ENCODE measurements at places on chromosomes 1 and 21.
A peak's percentile ranks its signal among the peaks of the same experiment; 100 is the strongest.

GRCh38 chr1:197683895-197684553, 91.3 kb downstream of the DENND1B start:
- no peaks in the 10 kb centered on the region for H3K27me3 ChIP-seq
- DNase-seq, result no peak
- H3K27ac ChIP-seq, result no peak overlapping the region
- no peaks in the 10 kb centered on the region for H3K36me3 ChIP-seq

GRCh38 chr21:38807441-38807871, 1.7 kb downstream of the ETS2 start:
- peak overlapping the region; percentile 97 for H3K27ac ChIP-seq
- peak overlapping the region; percentile 84 for H3K4me3 ChIP-seq
- no peaks in the 10 kb centered on the region for H3K27me3 ChIP-seq
- no peak for DNase-seq
- peaks cover 28% of the 10 kb centered on the region for H3K36me3 ChIP-seq
- H3K4me1 ChIP-seq, result peaks cover 50% of the 10 kb centered on the region

DNA sequence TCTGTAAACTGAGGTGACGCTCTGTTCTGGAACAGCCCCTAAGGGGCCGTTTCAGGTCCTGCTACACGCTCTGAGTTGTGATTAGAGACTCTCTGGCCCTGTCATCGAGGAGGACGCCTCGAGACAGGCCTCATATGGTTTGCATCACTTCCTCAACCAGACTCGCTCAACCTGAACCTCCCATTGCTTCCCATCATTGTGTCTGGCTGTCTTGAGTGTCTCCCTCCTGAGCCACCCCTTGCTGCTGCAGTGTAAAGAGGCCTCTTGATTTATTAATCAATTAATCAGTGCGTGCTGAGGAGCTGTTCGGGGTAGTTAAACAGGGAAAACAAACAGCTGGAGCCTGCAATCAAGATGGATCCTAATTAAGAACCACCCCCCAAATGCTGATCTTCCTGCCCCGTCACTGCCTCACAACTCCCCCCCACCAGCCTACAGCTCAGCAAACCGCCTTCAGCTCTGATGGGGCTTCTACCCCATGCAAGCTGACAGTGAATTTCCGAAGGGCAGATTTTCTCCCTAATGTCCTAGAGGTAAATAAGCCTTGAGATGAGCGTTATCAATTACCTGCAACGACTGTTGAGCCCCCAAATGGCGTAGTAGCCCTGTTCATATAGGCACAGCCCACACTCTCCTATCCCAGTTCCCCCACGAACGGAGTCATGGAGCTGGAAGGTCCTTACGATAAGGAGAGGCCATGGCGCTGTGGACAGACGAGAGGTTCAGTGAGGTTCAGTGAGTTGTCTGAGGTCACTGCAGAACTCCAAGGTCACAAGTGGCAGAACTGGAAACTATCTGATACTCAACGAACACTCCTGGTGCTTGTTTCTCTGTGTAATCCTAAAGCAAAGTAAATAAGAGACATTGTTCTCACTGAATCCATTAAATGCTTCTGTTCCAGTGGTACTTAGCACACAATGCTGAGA, 210.6 kb downstream of the KIF26B start:
- no peaks in the 10 kb centered on the region for H3K36me3 ChIP-seq
- no peaks in the 10 kb centered on the region for H3K27me3 ChIP-seq
- H3K4me3 ChIP-seq, result no peak overlapping the region
- DNase-seq, result no peak

GRCh38 chr1:62800825-62801306, 16.9 kb downstream of the ATG4C start:
- no peaks in the 10 kb centered on the region for H3K36me3 ChIP-seq
- no peak overlapping the region for H3K27ac ChIP-seq
- no peak overlapping the region for H3K4me3 ChIP-seq
- DNase-seq, result no peak

GRCh38 chr1:86200901-86201300, 44.3 kb upstream of the COL24A1 start:
- H3K36me3 ChIP-seq, result no peaks in the 10 kb centered on the region
- H3K4me1 ChIP-seq, result no peaks in the 10 kb centered on the region
- no peak for DNase-seq
- H3K27me3 ChIP-seq, result no peaks in the 10 kb centered on the region
- H3K27ac ChIP-seq, result no peak overlapping the region

- H3K27ac ChIP-seq, result no peak overlapping the region
- H3K27me3 ChIP-seq, result no peaks in the 10 kb centered on the region
- H3K36me3 ChIP-seq, result no peaks in the 10 kb centered on the region
- no peak overlapping the region for H3K4me3 ChIP-seq
Observed at GRCh38 chr1:17510138-17510537, 29.4 kb upstream of the ARHGEF10L start.

- DNase-seq, result no peak
- H3K36me3 ChIP-seq, result peaks cover 33% of the 10 kb centered on the region
- no peaks in the 10 kb centered on the region for H3K27me3 ChIP-seq
- no peak overlapping the region for H3K27ac ChIP-seq
- H3K4me3 ChIP-seq, result no peak overlapping the region
Observed at GRCh38 chr1:46691997-46692790, 20.5 kb downstream of the TEX38 start.

GRCh38 chr1:36085686-36086526, 2.0 kb downstream of the TEKT2 start:
- H3K27ac ChIP-seq, result no peak overlapping the region
- H3K36me3 ChIP-seq, result no peaks in the 10 kb centered on the region
- H3K4me1 ChIP-seq, result peaks cover 29% of the 10 kb centered on the region

DNA sequence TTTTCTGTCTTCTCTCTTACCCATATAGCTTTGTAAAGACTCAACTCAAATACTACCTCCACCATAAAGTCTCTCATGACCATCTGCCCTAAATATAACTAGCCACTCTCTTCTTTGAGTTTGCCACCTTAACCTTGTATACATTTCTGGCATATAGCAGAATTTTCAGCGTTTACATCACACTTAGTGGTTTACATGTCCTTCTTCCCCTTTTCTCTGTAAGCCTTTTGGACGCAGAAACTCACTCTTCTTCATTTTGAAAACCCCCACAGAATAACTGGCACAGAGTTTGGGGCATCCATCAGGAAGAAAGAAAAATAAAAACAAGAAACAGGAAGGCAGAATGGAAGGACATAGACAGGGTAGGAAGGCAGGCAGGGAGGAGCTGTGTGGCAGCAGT, 131.8 kb upstream of the DUSP10 start:
- peaks cover 11% of the 10 kb centered on the region for H3K4me1 ChIP-seq
- no peak overlapping the region for H3K27ac ChIP-seq
- H3K4me3 ChIP-seq, result no peak overlapping the region
- H3K27me3 ChIP-seq, result no peaks in the 10 kb centered on the region
- no peak for DNase-seq

DNA sequence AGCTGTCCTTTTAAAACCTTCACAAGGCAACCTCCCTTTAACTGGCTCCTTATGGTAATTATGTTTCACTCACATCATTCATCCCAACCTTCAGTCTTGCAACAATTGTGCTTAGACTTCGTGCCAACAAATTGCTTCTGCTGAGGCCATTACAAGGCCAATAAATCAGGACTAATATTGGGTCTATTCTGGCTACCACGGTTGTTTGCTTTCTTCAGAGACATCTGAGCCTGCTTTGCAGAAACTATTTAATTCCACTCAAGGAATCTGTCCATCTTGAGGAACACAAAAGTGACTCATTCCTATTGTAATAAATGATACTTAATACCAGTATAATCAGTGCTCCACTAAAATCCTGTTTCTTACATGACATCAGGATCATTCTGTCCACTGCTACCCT, 2.6 kb upstream of the GSTM4 start:
- no peak for DNase-seq
- no peak overlapping the region for H3K4me3 ChIP-seq
- H3K4me1 ChIP-seq, result peaks cover 7% of the 10 kb centered on the region
- H3K27me3 ChIP-seq, result no peaks in the 10 kb centered on the region
- H3K27ac ChIP-seq, result no peak overlapping the region

GRCh38 chr21:44574457-44575306, 1.2 kb downstream of the KRTAP10-4 start:
- H3K36me3 ChIP-seq, result no peaks in the 10 kb centered on the region
- no peak for DNase-seq
- H3K4me3 ChIP-seq, result no peak overlapping the region
- H3K27ac ChIP-seq, result no peak overlapping the region

- H3K4me1 ChIP-seq, result peaks cover 5% of the 10 kb centered on the region
- no peaks in the 10 kb centered on the region for H3K36me3 ChIP-seq
- H3K27me3 ChIP-seq, result no peaks in the 10 kb centered on the region
- H3K4me3 ChIP-seq, result no peak overlapping the region
Observed at GRCh38 chr1:64692911-64693310, 52.0 kb upstream of the RAVER2 start.

DNA sequence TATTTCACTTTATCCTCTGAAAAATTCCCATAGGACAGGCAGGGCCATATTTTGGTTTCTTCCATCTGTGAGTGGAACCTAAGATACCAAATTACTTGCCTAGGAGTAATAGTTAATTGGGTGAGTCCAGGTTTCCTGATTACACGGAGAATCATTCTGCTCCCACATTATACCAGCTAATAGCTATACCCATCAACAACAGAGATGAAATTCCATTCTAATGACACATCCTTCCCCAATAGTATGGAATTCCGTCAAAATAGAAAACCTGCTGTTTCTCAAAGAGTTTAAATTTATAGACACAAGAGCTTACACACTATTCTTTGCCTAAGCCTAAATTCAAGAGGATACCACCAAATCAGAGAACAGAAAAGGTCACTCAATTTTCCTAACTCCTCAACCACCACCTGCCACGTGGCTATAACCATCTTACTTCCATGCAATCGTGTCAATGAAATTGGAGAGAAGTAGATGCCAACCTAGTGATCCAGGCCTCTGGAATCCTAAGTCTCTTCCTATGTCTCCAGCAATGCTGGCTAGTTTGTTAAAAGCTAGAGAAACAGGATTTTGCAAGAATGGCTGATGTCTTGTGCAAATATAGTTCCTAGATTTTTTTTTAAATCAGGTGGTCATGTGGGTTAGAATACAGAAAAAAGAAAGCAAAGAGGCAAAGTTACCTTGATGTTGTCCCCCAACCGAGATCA, 6.2 kb downstream of the PPT1 start:
- no peaks in the 10 kb centered on the region for H3K27me3 ChIP-seq
- DNase-seq, result no peak
- H3K36me3 ChIP-seq, result peaks cover 14% of the 10 kb centered on the region

- peaks cover 25% of the 10 kb centered on the region for H3K4me1 ChIP-seq
- no peaks in the 10 kb centered on the region for H3K36me3 ChIP-seq
- no peak overlapping the region for H3K4me3 ChIP-seq
Observed at GRCh38 chr21:41703857-41704501, 62.9 kb downstream of the RIPK4 start.

- H3K36me3 ChIP-seq, result no peaks in the 10 kb centered on the region
- no peaks in the 10 kb centered on the region for H3K27me3 ChIP-seq
- H3K4me1 ChIP-seq, result peaks cover 21% of the 10 kb centered on the region
- no peak overlapping the region for H3K27ac ChIP-seq
Observed at GRCh38 chr1:42146626-42147320, 6.4 kb upstream of the GUCA2B start.

- H3K27me3 ChIP-seq, result no peaks in the 10 kb centered on the region
- DNase-seq, result no peak
- H3K36me3 ChIP-seq, result peaks cover 7% of the 10 kb centered on the region
- H3K4me1 ChIP-seq, result peaks cover 6% of the 10 kb centered on the region
- no peak overlapping the region for H3K27ac ChIP-seq
Observed at GRCh38 chr1:154460695-154461260, 41.2 kb upstream of the TDRD10 start.

DNA sequence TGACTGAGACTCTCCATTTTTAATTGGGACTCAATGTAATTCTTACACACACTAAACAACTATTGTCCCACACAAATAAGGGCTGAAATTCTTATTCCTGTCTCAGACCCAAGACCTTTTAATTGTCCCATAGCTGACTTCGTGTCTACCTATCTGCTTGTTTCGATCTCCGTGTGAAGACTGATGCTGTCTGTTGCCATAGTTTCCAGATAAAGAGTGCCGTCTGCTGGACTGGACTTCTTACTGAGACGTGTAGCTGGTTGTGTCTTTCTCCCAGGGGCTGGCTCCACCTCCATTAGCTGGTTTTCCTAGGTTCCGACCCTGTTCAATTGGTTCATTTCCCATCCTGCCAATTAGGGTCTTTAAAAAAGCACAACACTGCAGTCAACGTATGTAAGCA, 235.3 kb upstream of the PLXNA2 start:
- peaks cover 11% of the 10 kb centered on the region for H3K4me1 ChIP-seq
- no peaks in the 10 kb centered on the region for H3K36me3 ChIP-seq
- H3K27me3 ChIP-seq, result no peaks in the 10 kb centered on the region
- no peak overlapping the region for H3K4me3 ChIP-seq

DNA sequence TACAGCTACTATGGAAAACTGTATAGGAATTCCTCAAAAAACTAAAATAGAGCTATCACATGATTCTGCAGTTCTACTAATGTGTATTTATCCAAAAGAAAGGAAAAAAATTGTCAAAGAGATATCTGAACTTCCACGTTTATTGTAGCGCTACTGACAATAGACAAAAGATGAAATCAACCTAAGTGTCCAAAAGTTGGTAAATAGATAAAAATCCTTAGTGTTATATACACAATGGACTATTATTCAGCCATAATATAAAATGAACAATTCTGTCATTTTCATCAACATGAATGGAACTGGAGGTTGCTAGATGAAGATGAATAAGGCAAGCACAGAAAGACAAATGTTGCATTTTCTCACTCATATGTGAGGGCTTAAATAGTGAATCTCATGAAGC, 1492.1 kb downstream of the MRPL39 start:
- H3K27ac ChIP-seq, result no peak overlapping the region
- H3K4me1 ChIP-seq, result no peaks in the 10 kb centered on the region
- H3K36me3 ChIP-seq, result no peaks in the 10 kb centered on the region
- DNase-seq, result no peak
- no peak overlapping the region for H3K4me3 ChIP-seq

- no peaks in the 10 kb centered on the region for H3K27me3 ChIP-seq
- H3K4me1 ChIP-seq, result peaks cover 3% of the 10 kb centered on the region
- H3K27ac ChIP-seq, result no peak overlapping the region
Observed at GRCh38 chr1:172778456-172779455, 119.9 kb downstream of the FASLG start.

DNA sequence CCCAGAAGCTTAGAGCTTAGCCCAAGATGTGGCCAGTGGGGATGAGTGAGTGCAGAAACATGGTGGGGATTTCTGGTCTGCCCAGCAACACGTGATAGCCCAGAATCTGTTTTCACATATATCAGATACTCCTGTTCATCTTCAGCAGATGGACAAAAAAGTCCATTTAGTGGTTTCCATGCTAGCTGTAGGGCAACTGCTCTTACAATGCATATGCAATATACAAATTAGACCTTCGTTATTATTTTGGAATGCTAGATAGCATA, 96.9 kb upstream of the SGIP1 start:
- no peak overlapping the region for H3K4me3 ChIP-seq
- DNase-seq, result no peak
- peaks cover 21% of the 10 kb centered on the region for H3K4me1 ChIP-seq
- no peaks in the 10 kb centered on the region for H3K27me3 ChIP-seq

GRCh38 chr1:205335692-205336091, 14.1 kb upstream of the NUAK2 start:
- H3K27ac ChIP-seq, result no peak overlapping the region
- no peaks in the 10 kb centered on the region for H3K4me1 ChIP-seq
- DNase-seq, result no peak
- H3K36me3 ChIP-seq, result no peaks in the 10 kb centered on the region

GRCh38 chr1:8136766-8137165, 110.7 kb upstream of the ERRFI1 start:
- no peak for DNase-seq
- no peaks in the 10 kb centered on the region for H3K36me3 ChIP-seq
- peaks cover 33% of the 10 kb centered on the region for H3K4me1 ChIP-seq
- no peak overlapping the region for H3K4me3 ChIP-seq

Data from keratinocyte (primary cell).